Central memory CD4-positive, alpha-beta T cell (primary cell): ENCODE measurements at places on chromosomes 3 and 15.

DNA sequence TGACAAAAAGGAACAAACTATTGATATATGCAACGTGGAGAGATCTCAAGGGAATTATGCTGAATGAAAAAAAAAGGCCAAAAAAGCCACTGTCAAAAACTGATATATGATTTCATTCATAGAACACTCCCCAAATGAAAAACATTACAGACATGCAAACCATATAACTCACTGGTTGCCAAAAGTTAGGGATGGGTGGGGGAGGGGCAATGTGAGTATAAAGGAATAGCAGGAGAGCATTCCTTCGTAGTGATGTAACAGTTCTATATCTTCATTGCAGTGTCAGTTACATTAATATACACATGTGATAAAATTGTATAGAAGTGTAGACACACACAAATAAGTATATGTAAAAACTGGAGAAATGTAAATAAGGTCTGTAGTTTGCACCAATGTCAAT lies 12.2 kb downstream of the GBE1 start:
- no peak for DNase-seq

DNA sequence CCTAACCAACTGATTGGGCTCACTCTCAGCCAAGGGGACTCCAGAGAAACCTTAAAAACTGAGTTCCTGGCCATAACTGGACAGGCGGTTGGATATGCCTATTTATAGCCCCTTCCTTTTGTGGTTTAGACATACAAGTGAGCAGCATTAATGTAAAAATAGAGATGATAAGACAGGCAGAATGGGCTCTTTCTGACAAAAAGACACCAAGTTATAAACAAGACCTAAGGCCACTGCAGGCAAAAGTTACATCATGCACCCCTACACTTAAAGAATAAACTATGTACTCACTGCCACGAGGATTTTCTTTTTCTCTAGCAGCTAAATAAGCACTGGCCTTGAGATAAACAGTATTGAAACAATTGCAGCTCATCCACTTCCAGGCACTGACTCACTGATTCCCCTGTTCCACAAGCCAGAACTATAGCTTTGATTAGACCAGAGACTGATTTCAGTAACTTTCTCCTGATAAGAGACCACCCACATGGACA lies 30.1 kb downstream of the SUCNR1 start:
- no peak for DNase-seq

DNA sequence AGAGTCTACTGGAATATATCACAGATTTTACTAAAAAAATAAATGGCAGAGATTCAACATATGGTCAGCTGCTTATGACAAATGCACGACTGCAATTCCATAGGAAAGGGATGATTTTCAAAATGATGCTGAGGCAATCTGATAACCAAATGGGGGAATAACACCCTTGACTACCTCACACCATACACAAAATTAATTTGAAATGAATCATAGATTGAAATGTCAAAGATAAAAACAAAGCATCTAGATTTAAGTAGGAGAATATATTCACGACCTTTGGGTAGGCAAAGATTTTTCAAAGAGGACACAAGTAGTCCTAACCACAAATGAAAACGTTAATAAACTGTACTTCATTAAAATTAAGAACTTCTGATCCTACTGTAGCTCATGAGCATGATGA lies 11.2 kb downstream of the SENP7 start:
- DNase-seq, result no peak

GRCh38 chr3:108879915-108880314 lies 57.3 kb downstream of the TRAT1 start:
- no peak for DNase-seq

GRCh38 chr3:133573629-133574194 lies at the start of gene CDV3:
Gene CDV3 (plus strand): TSS chr3:133573686. CDS start chr3:133574045, 359 bp downstream.
- no peak for DNase-seq

GRCh38 chr15:31365032-31365654 lies 38.5 kb downstream of the KLF13 start:
- no peak for DNase-seq

DNA sequence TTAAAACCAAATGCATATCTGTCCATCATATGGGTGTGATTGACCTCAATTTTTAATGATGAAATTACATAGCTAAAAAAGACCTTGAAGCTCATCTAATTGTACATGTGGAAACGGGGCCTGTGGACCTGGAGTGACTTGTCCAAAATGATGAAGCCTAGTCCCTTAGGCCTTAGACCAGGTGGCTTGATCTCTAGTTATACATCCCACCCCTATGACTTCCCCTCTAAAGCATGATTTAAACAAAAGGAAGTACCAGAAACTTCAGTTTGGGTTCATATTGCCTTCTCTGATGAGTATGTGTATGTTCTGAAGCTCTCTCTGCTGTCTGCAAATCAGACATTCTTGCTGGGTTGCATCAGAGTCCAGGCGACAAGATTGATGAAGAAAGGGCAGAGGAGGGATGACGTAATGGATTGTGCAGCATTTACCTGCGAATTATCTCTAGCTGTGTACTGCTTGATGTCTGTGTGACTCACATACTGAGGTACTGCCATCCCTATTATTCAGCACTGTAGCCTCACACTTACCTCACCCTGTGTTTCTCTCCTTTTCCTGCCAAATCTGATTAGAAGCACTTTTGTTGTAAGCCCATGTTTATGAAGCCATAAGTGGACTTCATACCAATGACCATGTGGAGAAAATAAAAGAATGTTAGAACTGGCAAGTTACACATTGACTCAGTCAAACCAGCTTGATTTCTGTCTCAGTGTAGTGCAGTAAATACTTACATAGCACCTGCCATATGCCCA lies 111.5 kb downstream of the FILIP1L start:
- DNase-seq, result no peak

- no peak for DNase-seq
Observed at GRCh38 chr3:179318876-179319275, 4.0 kb upstream of the ZNF639 start.

DNA sequence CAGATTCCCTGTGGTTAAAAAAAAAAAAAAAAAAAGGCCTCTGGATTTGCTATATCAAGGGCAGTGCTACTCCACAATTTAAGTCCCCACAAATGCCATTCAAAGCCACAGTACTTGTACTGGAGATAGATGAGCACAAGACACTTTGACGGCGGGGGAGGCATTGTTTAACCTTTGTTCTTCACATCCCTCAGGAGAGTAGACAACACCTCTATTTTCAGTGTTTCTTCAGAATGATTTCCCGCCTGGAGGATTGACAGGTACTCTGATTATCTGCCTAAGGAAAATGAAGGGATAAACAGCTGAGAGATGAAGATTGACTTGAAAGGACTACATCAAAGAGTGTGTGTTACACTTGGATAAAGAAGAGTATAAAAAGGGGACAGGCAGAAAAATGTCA lies 58.7 kb downstream of the OTOL1 start:
- no peak for DNase-seq

DNA sequence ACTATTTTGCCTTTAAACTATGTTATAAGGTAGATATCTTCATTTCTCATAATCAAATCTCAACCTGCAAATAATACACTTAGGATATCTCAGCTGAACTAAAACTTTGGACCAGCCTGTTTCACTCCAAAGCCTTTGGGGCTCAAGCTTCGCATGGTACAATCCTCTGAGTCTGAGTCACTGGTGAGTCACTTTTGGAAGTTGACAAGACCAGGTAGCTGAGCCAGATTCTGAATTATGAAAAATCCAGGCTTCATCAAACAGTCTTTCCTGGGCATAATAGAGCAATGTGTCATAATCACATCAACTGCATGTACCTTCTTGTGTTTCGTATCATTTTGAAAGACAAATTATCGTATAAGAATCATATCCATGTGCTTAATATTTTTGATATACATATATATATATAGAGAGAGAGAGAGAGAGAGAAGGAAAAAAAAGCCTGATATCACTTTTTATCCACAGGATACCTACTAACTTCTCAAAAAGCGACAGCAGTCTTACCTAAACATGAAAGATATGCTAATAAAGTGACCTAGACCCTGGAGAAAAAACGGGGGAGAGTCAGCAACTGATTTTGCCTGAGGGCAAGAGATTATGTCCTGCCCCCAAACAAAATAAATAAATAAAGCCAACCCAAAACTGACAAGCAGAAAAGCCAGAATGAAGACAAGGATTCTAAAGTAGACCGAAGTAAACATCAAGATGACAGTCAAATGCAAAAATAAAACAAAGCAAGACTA lies 263.9 kb upstream of the TGFBR2 start:
- no peak for DNase-seq

GRCh38 chr3:10173926-10174435 lies 9.3 kb downstream of the IRAK2 start:
- no peak for DNase-seq

GRCh38 chr3:122324871-122325323 lies at the start of gene CSTA:
Gene CSTA (plus strand): TSS chr3:122325248. CDS start chr3:122325293, 45 bp downstream.
- DNase-seq, result no peak

DNA sequence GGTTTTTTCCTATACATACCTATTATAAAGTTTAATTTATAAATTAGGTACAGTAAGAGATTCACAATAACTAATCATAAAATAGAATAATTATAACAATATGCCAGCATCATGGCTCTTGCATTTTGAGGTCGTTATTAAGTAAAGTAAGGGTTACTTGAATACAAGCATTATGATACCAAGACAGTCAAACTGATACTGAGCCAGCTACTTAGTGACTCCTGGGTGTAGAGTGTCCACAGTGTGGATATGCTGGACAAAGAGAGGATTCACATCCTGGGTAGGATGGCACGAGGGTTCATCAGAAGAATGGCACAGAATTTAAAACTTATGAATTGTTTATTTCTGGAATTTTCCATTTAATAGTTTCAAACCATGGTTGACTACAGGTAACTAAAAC lies 157.2 kb upstream of the IL12A start:
- DNase-seq, result no peak

GRCh38 chr3:183815563-183815940 lies 9.8 kb downstream of the MAP6D1 start:
- no peak for DNase-seq

- no peak for DNase-seq
Observed at GRCh38 chr3:87101861-87102625, 111.1 kb upstream of the VGLL3 start.

- no peak for DNase-seq
Observed at GRCh38 chr3:63034101-63034500, 158.9 kb upstream of the CADPS start.

DNA sequence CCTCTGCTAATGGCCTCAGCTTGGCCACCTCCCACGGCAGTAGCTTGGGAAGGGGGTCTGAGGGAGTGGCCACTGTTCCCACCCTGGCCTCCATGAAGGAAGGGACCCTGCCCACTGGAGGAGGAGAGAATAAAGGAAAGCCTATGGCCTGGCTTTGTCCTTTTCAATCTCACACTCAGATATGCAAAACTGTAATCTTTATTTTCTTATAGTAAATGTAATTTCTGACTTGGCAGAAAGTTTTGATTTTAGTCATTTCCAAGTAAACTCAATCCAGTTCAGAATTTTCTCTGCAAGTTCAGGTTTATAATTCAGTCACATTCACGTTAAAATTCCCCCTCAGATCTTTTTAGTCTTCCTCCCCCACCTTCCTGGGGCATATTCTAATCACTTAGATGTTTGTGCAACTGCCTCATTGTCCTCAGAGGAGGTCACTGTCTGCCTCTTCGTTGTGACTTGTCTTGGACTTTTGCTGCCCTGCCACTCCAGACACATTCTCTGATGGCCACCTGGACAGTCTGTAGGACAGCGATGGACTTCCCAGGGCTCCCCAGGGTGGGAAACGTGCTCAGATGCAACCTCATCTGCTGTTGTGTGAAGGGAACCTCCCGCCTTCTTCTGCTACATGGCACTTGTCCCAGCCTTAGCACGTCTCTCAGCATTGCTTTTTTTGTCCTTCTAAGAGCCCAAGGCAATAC lies 222.8 kb upstream of the TBL1XR1 start:
- no peak for DNase-seq

DNA sequence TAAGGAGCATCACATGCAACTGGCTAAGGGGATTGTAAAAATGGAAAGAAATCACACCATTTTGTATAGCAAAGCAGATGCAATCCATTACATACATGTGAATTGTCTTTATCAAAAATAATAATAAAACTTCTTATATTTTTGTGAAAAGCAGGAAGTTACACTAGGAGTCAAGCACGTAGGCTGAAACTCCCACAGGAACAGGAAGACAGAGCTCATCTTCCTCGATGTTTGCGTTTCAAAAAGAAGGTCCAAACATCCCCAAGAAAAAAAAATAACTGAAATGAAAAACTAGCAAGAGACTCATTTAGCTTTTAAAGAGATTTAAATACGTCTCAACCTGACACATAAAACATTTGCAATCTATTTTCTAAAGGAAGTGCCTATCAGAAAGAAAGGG lies 106.6 kb downstream of the TGFBR2 start:
- DNase-seq, result no peak

- DNase-seq, result no peak
Observed at GRCh38 chr3:134965865-134966481, 170.9 kb downstream of the EPHB1 start.

GRCh38 chr15:62985768-62986167 lies 56.8 kb upstream of the TPM1 start:
- DNase-seq, result no peak

DNA sequence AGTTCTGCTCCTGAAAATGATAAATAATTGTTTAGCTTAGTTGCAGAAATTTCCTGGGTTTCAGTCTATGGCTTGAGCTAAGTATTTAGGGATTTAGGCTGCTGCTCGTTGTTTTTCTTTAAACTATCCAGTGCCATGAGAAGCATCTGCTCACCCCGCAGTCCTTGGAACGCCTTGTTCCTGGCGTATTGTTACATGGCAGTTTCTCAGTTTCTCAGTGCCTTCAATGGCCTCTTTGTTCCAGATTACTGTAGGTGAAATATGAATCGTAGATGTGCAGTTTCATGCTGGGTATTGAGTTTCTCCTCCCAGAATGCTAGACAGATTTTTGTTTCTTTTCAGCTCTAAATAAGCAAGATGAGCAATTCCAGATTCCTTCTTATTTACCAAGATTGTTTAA lies 269.5 kb upstream of the GBE1 start:
- no peak for DNase-seq

GRCh38 chr3:70728311-70728710 lies 415.9 kb upstream of the MDFIC2 start:
- DNase-seq, result no peak

- no peak for DNase-seq
Observed at GRCh38 chr3:116849261-116849688, 139.7 kb downstream of the TUSC7 start.

GRCh38 chr3:21216598-21216997 lies 534.4 kb downstream of the ZNF385D start:
- DNase-seq, result no peak
